NCI-H510A treated with DMSO at 0.1 percent for 48 hours (cell line): ENCODE measurements at places on chromosomes 12 and 14.

GRCh38 chr12:68823696-68824095 lies 15.7 kb downstream of the MDM2 start:
- DNase-seq: no peak

GRCh38 chr12:123942238-123942653 lies 30.4 kb downstream of the CCDC92 start:
- DNase-seq: no peak

DNA sequence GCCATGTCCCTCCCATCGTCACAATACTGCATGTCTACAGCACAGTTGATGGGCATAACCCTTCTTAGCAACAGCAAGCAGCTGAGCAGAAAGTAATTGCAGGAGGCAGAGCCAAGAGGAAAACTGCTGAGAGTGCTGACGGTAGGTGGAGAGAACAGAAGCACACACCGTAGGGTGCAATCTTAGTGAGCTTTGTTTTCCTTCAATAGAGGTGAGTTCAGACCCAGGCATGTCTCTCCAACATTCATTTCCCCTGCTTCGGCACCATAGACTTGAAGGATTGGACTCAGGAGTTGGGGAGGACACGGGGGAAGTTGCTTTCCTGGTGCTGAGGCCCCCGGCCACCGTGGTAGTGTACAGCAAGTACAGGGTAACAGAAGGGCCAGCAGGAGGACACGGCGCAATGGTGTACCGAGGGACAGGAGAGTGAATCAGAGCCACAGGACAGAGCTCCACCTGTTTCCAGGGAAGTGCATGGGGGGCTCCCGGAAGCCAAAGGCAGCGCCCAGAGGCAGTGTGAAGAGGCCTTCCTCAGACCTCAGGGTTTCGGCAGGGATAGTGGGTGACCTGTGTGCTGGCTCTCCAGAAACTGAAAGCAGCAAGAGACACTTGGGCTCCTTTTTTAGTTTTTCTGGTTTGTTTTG lies 36.3 kb upstream of the SINHCAF start:
- DNase-seq: peak; percentile 54

- no peak for DNase-seq
Measured at GRCh38 chr14:48616931-48617330, 941.5 kb upstream of the MDGA2 start.

DNA sequence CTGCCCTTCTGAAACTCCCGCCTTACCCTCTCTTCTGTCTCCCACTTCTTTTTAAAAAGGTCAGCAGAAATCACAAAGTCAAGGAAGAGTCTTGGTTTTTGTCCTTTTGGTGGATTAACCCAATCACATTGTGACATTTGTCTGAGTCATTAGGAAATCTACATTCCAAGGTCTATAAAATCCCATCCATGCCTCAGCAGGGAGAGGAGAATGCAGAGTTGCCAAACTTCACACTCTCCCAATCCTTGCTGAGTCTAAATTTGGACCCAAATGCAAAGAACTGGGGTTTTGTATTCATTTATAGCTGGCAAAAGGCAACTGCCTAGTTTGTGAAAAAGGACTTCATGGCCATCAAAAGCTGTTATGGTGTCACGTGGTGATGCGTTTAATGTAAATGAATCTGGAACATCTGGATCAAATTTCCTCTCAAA lies 67.9 kb downstream of the TMEM30B start:
- peak; percentile 28 for DNase-seq

GRCh38 chr12:104109446-104110271 lies 28.4 kb downstream of the NFYB start:
- no peak for DNase-seq

GRCh38 chr12:104694711-104695110 lies 238.0 kb downstream of the CHST11 start:
- DNase-seq: no peak

DNA sequence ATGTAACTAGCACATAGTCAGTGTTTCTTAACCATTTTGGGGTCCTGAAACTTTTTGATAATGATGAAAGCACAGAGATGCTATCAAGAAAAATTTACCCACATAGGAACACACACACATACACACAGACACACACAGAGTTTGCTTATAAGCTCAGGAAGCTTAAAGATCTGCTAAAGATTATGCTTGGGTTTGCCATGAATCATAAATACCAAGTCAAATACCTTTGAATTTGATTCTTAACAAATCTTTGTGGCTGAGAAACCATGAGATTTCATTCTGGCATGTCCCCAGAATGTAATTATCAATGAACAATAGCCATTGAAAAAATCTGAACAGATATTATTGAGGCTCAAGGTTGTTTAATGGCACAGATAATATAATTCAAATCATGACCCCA lies 89.2 kb downstream of the NTS start:
- DNase-seq: no peak

- no peak for DNase-seq
Measured at GRCh38 chr14:85241022-85241855, 288.7 kb upstream of the FLRT2 start.

DNA sequence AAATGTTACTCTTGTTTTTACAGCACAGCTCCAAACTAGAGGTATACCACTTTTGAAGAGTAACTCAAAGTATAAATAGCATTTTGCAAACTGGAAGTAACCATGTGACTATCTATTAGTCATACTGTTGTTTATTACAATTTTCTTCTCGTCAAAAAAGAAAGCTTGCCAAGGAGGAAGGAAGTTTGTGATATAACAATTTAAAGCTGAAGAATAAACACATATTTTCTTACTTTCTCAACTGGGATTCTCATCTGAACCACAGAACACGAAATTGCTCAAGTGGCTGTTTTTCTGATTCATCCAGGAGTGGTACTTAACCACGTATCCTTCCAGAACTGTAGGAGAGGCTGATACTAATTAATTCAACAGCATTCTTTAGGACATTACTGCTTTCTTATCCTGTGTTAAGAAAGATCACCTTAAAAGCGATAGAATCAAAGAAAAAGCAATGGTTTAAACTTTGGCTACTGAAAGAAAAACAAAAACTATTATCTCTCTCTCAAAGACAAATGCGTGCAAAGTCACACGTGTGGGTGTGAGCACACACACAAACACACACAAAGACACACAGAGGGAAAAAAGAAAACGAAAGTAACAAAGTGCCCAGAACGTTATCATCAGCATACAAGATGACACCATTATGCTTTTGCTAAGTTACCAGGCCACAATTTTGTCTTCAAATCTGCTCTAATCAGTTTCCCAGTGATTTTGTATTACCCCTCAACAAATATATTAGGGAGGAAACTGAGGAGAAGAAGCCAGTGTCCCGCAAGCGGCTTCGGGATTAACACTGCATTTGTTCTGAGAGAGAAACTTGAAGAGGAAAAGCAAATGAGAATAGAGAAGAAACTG lies at the start of gene CLEC2B:
Gene CLEC2B (minus strand): TSS at position 48 of the 855 bp plus-strand sequence.
- peak; percentile 6 for DNase-seq

- no peak for DNase-seq
Measured at GRCh38 chr14:22598896-22599244, 770 bp downstream of the ABHD4 start.

- DNase-seq: peak; percentile 9
Measured at GRCh38 chr12:70609739-70610491, 27.3 kb downstream of the PTPRB start.
